Left colon (tissue), 2 donors: ENCODE measurements at places on chromosomes 4 and X. TPM values are rescaled to one million over a fixed set of nuclear protein-coding genes. Genes with fewer than 3 reads are reported as not detected.

RHOXF2B gene
- not detected for total RNA-seq

GAB3 gene
- total RNA-seq, result 2.3 TPM

STBD1 gene
- total RNA-seq, result 40.9 TPM

UGT2A1 gene
- total RNA-seq, result not detected

UGT2A3 gene
- total RNA-seq, result 119 TPM

MXD4 gene
- total RNA-seq, result 49.8 TPM

PAGE5 gene
- not detected for total RNA-seq

CTAG2 gene
- not detected for total RNA-seq

KDR gene
- 4.8 TPM for total RNA-seq

TSPAN6 gene
- total RNA-seq, result 93.9 TPM

IRF2 gene
- 45.5 TPM for total RNA-seq

F9 gene
- not detected for total RNA-seq

GSPT2 gene
- 4.2 TPM for total RNA-seq

FAM156B gene
- 10.6 TPM for total RNA-seq

CXCL9 gene
- 1.1 TPM for total RNA-seq

ITGB1BP2 gene
- total RNA-seq, result 1.9 TPM

GAGE2A gene
- total RNA-seq, result not detected

IRS4 gene
- total RNA-seq, result not detected

HDX gene
- 2.2 TPM for total RNA-seq

DTHD1 gene
- 0.11 TPM for total RNA-seq

CXorf49 gene
- total RNA-seq, result not detected

TRIM75 gene
- total RNA-seq, result not detected

FDCSP gene
- total RNA-seq, result not detected

ITIH6 gene
- total RNA-seq, result not detected

FGFR3 gene
- 46.5 TPM for total RNA-seq

CFAP47 gene
- total RNA-seq, result not detected
